ENCODE measurements at places on chromosomes 2 and 18. TPM values are rescaled to one million over a fixed set of nuclear protein-coding genes. Genes with fewer than 3 reads are reported as not detected.

MARCO gene
- total RNA-seq = 29.0 TPM

DNA sequence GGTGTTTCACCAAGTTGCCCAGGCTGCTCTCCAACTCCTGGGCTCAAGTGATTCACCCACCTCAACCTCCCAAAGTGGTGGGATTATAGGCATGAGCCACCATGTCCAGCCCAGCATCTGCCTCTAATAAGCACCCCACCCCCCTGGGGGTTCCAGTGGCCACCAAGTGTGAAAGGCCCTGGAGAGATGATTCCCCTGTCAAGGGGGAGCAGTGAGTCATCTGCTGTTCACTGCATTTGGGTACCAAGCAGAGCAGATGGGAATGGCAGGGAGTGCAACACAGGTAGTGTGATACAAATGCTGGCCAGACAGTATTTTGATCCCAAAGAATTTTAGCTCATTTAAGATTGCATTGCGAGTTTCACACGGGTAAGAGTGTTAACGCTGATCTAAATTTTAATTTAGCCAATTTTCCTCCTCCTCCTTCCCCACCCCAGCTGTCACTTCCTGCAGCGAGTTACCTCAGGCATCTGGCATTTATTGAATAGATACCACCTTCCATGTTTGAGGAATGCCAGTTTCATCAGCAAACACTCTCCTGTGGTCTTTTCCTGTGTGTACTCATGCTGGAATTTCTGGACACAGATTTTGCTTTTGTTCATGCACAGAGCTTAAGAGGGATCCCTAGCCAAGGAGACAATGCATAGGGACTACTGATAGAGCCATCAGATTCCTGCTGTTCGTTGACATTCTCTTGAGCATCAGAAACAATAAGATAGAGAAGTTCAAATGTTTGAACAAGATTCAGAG, 32.4 kb upstream of the NCK2 start:
- no peak for DNase-seq

GRCh38 chr18:7630731-7631442, 63.8 kb downstream of the PTPRM start:
- DNase-seq = no peak

GNLY gene
- 1.0 TPM for total RNA-seq

All from omental fat pad (tissue), 4 donors.